ENCODE measurements at places on chromosomes 1 and 21.

- H3K4me3 ChIP-seq, result no peak overlapping the region
- peak overlapping the region; percentile 53 for H3K27ac ChIP-seq
- H3K27me3 ChIP-seq, result no peaks in the 10 kb centered on the region
- H3K36me3 ChIP-seq, result peaks cover 4% of the 10 kb centered on the region
Measured at GRCh38 chr1:43329995-43330751, 7.4 kb upstream of the MPL start.

DNA sequence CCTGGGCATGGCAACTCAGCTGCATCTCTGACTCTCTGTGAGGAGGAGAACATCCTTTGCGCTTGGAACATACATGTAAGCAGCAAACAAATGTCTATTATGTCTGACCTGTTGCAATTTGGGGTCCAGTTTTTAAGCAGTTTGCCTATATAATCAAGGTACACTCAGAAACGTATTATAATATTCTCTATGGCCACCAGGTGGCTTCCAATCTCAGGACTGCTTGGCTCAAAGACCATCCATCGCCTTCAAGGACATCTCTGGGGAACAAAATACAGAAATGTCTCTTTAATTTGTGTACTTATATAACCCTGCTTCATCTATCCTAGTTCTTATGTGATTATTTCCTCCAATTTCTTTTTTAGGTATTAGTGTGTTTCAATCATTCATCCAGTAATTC is 227.2 kb downstream of the OLFM3 start:
- H3K27me3 ChIP-seq, result peaks cover 2% of the 10 kb centered on the region
- no peaks in the 10 kb centered on the region for H3K36me3 ChIP-seq
- no peak overlapping the region for H3K27ac ChIP-seq
- no peaks in the 10 kb centered on the region for H3K4me1 ChIP-seq

DNA sequence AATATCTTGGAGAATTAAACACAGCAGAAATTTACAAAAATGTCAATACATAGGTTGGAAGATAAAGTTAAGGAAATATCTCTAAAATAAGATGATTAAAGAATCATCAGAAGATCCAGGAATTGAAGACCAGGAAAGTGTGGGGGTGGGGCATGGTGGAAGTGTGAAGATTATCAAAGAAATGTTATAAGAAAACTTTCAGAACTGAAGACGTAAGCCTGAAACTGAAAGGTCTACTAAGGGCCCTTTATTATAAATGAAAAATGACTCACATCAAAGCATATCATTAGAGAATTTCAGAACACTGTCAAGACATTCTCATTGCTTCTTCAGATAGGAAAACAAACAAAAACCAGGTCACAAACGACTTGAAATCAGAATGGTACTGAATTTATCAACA is 92.4 kb upstream of the DPT start:
- no peak overlapping the region for H3K4me3 ChIP-seq
- peaks cover 16% of the 10 kb centered on the region for H3K4me1 ChIP-seq
- DNase-seq, result peak; percentile 33
- peaks cover 2% of the 10 kb centered on the region for H3K27me3 ChIP-seq

- H3K36me3 ChIP-seq, result no peaks in the 10 kb centered on the region
- no peak overlapping the region for H3K4me3 ChIP-seq
- no peak for DNase-seq
- no peaks in the 10 kb centered on the region for H3K4me1 ChIP-seq
- H3K27me3 ChIP-seq, result peaks cover 22% of the 10 kb centered on the region
- H3K27ac ChIP-seq, result no peak overlapping the region
Measured at GRCh38 chr1:18735224-18735997, 104.8 kb downstream of the PAX7 start.

- H3K4me3 ChIP-seq, result no peak overlapping the region
- H3K4me1 ChIP-seq, result peaks cover 14% of the 10 kb centered on the region
- H3K27ac ChIP-seq, result no peak overlapping the region
- no peaks in the 10 kb centered on the region for H3K27me3 ChIP-seq
Measured at GRCh38 chr1:174786760-174787159, 213.0 kb upstream of the CACYBP start.

DNA sequence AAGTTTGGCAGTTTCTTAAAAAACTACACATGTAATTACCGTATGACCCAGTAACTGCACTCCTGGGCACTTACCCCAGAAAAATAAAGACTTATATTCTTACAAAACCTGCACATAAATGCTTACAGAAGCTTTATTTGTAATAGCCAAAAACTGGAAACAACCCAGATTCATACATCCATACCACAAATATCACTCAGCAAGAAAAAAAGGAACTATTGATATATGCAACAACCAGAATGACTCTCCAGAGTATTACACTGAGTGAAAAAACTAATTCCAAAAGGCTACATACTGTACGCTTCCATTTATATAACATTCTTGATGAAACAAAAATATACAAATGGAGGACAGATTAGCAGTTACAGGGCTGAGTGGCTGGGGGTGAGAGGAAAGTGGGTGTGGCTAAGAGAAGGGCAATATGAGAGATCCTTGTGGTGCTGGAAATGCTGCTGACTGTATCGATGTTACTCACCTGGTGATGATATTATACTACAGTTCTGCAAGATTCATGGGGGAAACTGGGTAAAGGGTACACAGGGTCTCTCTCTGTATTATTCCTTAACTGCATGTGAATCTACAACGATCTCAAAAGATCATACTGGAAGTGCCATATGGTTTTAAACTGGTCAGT is 96.0 kb upstream of the GNG4 start:
- no peak overlapping the region for H3K27ac ChIP-seq
- H3K27me3 ChIP-seq, result no peaks in the 10 kb centered on the region
- peaks cover 50% of the 10 kb centered on the region for H3K36me3 ChIP-seq
- H3K4me1 ChIP-seq, result no peaks in the 10 kb centered on the region
- no peak overlapping the region for H3K4me3 ChIP-seq

- no peak overlapping the region for H3K4me3 ChIP-seq
- H3K4me1 ChIP-seq, result peaks cover 9% of the 10 kb centered on the region
- no peak overlapping the region for H3K27ac ChIP-seq
- DNase-seq, result no peak
- no peaks in the 10 kb centered on the region for H3K36me3 ChIP-seq
Measured at GRCh38 chr1:200311256-200311655, 98.6 kb downstream of the ZNF281 start.

- peaks cover 6% of the 10 kb centered on the region for H3K36me3 ChIP-seq
- DNase-seq, result no peak
- H3K27ac ChIP-seq, result peak overlapping the region; percentile 76
- peaks cover 37% of the 10 kb centered on the region for H3K4me1 ChIP-seq
- H3K4me3 ChIP-seq, result peak overlapping the region; percentile 70
Measured at GRCh38 chr1:227728892-227729143, 6.3 kb downstream of the JMJD4 start.

DNA sequence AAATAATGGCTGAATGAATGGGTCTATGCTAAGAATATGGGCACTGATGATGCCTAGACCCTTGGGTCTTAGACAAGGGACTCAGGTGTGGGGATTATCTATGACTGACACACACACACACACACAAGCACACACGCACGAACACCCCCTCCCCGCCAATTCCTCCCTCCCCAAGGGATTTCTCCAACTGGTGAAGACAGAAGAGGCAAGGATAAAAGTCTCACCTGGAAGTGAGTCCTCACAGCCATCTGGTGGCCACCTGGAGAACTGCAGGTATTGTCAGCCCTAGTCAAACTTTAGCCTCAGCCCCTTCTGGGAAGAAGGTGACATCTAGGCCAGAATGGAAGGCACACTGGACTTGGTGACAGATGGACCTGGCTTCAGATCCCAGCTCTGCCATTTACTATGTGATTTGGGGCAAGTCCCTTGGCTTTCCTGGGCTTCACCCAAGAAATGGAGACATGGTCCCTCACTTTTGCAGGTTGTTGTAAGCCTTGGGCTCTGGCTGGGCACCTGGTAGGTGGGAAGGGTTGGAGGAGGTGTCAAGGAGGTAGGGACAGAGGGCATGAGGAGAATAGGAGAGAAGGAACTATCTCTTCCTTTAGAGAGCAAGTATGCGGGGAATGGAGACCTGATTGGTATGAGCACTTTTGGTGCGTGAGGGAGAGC is 4.0 kb upstream of the GPR3 start:
- no peaks in the 10 kb centered on the region for H3K27me3 ChIP-seq
- peaks cover 9% of the 10 kb centered on the region for H3K4me1 ChIP-seq
- no peaks in the 10 kb centered on the region for H3K36me3 ChIP-seq
- peak; percentile 81 for DNase-seq

- no peaks in the 10 kb centered on the region for H3K36me3 ChIP-seq
- no peak overlapping the region for H3K27ac ChIP-seq
- H3K4me1 ChIP-seq, result no peaks in the 10 kb centered on the region
- DNase-seq, result no peak
- H3K4me3 ChIP-seq, result no peak overlapping the region
Measured at GRCh38 chr1:77064246-77064645, 155.0 kb downstream of the PIGK start.

Data from activated naive CD8-positive, alpha-beta T cell treated with anti-CD3 and anti-CD28 coated beads, Interleukin-2, amount 50 U/mL, for 24 hours (primary cell).